HepG2 (cell line): ENCODE measurements at places on chromosomes 5 and 9. TPM values are rescaled to one million over a fixed set of nuclear protein-coding genes. Genes with fewer than 3 reads are reported as not detected.

- no peak for DNase-seq
Measured at GRCh38 chr9:108536836-108537601, 318.8 kb downstream of the ACTL7B start.

GRCh38 chr9:61669352-61669751 lies 479.5 kb downstream of the SPATA31A7 start:
- no peak for DNase-seq

AHRR gene
- total RNA-seq = 0.13 and 0.35 TPM in 2 replicates

ZNF189 gene
- total RNA-seq = 50.0 and 65.4 TPM in 2 replicates

DNA sequence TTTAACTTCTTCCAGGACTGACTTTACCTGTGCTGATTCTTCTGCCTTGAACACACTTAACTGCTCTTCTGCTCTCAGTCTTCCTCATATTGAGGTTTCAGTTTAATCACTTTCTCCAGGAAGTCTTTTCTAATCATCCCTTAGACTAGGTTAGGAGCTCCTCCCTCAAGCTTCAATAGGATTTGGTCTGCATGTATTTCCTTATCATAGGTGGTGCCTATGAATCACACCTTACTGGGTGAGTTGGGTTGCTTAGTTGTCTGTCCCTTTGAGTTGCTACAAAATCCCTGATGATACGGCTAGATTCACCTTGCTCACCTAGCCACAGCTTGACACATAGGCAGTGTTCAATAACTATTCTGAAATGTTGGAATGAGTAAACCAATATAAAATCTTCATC lies 164.4 kb downstream of the DNAH5 start:
- DNase-seq = no peak

- DNase-seq = no peak
Measured at GRCh38 chr5:130286971-130287370, 382.7 kb downstream of the CHSY3 start.

GRCh38 chr9:77793849-77794248 lies 145.7 kb upstream of the GNA14 start:
- DNase-seq = no peak

SOX30 gene
- not detected in 2 replicates for total RNA-seq

DNA sequence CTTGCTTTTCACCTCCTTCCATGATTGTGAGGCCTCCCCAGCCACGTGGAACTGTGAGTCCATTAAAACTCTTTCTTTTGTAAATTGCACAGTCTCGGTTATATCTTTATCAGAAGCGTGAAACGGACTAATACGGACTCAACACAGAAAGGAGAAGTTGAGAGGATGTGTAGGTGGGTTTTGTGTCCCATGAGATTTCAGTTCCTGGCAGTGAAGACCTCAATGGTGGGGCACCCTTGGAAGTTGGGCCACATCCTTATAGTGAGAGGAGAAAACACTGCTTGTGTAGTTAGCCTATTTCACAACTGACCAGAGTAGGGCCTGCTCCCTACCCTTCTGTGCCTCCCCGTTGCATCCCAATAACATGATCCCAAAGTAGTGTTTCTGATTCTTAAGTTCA lies 98.9 kb upstream of the TNC start:
- no peak for DNase-seq

LCN1 gene
- total RNA-seq = not detected in 2 replicates

DNA sequence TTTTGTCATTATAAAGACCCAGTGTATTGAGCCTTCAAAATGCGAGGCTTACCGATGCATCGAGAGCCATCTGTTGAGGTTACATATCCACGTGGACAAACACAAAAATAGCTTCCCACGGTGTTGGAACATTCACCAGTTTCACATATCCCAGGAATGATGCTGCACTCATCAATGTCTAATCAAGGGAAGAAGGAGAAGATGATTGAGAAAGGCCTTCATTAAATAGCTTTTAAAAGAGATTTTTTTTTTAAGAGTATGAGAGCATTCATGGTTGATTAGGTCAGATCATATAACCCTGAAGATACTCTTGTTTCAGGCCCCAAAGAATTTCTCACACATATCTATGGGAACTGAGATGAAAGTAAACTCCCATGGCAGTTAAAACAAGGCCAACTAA lies 129.4 kb downstream of the FBN2 start:
- no peak for DNase-seq

DNA sequence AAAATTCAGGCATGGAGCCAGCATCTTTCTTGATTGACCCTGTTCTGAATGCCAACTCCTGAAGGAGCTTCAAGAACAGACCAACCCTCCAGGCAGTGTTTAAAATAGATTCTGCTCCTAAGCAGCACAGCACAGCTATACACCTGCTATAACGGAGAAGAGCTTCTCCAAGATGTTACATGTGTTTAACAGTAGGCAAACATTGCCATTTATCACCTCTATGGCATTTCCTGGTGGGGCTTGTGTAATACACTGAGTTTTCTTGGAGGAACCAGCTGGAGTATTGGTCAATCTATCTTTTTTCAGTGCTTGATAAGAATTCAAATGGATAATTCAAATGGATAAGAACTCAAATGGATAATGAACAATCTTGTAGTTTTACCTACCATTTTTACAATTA lies 615.1 kb downstream of the CDH12 start:
- no peak for DNase-seq

- no peak for DNase-seq
Measured at GRCh38 chr5:181232593-181232992, 9.5 kb downstream of the TRIM41 start.

- DNase-seq = no peak
Measured at GRCh38 chr5:87126869-87127268, 140.8 kb upstream of the RASA1 start.

GRCh38 chr5:76688836-76689235 lies 27.1 kb upstream of the F2R start:
- DNase-seq = no peak

CCNG1 gene
- 353 and 516 TPM in 2 replicates for total RNA-seq

GRCh38 chr5:132003170-132003744 lies 8.2 kb downstream of the ACSL6 start:
- peak; percentile 94 for DNase-seq

DNA sequence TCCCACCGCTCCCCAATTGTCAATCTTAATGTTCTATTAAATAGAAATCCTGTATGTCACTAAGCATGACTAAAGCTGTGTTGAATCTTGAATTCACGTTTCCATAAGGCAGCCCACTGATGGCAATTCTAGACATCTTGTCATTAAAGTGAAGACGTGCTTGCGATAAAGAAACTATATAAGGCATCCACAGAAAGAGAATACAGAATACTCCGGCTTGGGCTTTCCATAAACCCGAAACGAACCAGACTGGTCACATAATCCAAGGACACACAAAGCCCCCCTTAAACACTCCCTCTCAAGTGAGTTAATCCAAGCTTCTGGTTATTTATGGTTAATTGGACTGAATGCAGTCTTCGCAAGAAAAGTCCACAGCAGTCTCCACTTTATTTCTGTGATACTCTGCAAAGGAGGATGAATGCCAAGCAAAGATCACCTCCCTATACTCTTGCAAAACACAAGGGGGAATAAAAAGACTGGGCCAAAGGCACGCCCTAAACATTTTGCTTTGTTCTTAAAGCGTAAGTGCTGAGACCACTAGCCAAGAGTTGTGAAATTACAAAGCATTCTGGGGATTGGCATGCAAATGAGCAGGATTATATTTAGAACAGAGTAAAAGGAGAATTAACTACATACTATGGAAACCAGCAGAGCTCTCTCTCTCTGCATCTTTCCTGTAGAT lies 54.7 kb downstream of the DPYSL3 start:
- no peak for DNase-seq

GRCh38 chr5:146193285-146193684 lies 10.1 kb upstream of the RBM27 start:
- DNase-seq = no peak

DNA sequence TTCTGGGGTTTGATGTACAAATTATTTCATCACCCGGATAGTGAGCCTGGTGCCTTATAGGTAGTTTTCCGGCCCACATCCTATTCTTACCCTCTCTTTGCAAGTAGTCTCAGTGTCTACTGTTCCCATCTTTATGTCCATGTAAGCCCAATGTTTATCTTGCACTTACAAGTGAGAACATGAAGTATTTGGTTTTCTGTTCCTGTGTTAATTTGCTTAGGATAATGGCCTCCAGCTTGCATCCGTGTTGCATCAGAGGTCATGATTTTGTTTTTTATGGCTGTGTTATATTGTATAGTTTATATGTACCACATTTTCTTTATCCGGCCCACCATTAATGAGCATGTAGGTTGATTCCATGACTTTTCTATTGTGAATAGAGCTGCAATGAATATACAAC lies 136.5 kb downstream of the PRR16 start:
- no peak for DNase-seq

GRCh38 chr5:141641634-141642267 lies 5.0 kb downstream of the RELL2 start:
- DNase-seq = no peak

DNA sequence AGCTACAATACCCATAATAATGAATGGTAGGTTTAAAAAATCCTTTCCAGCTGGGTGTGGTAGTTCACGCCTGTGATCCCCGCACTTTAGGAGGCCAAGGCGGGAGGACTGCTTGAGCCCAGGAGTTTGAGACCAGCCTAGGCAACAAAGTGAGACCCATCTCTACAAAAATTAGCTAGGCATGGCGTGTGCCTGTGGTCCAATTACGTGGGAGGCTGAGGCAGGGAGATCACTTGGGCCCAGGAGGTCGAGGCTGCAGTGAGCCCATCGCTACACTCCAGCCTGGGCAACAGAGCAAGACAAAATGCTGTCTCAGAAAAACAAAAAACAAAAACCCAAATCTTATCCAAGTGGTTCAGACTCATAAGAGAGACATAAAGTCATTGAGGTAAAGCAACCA lies 33.8 kb upstream of the SLC6A3 start:
- no peak for DNase-seq

GRCh38 chr5:36200513-36200912 lies 41.2 kb downstream of the NADK2 start:
- DNase-seq = no peak

GRCh38 chr9:122383992-122384461 lies 13.2 kb downstream of the PTGS1 start:
- no peak for DNase-seq

- no peak for DNase-seq
Measured at GRCh38 chr9:20335668-20336332, 286.5 kb downstream of the MLLT3 start.

- DNase-seq = no peak
Measured at GRCh38 chr5:163619951-163620350, 114.5 kb downstream of the MAT2B start.

DNA sequence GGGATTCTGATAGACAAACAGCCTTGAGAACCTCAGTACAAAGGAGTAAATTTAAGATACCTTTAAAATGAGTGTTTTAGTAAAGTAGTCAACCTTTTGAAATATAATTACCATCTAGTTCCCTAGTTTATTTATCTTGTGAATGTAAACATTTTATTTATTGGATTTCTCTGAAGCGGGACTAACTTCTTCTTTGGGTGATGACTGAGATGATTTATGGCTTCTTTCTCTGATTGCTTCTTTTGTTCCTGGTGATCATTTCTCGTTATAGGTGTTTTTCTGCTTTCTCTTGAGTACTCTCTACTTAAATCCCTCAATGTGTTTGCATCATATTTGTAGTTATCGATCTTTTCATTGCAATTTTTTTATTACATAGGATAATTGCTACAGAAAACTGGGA lies 33.2 kb downstream of the PRDM6 start:
- no peak for DNase-seq

GRCh38 chr5:38595132-38595745 lies 38.8 kb upstream of the LIFR start:
- DNase-seq = no peak
